Aorta (tissue), 5 donors: ENCODE measurements at places on chromosomes 13 and 19. TPM values are rescaled to one million over a fixed set of nuclear protein-coding genes. Genes with fewer than 3 reads are reported as not detected.

Gene PBX4
- 0.65 TPM for total RNA-seq

Gene LSR
- total RNA-seq, result 9.8 TPM

Gene KLF1
- not detected for total RNA-seq

Gene MVB12A
- 28.5 TPM for total RNA-seq

Gene TEX30
- 5.0 TPM for total RNA-seq

Gene LGI4
- 17.5 TPM for total RNA-seq

Gene FAM83E
- not detected for total RNA-seq

Gene GET3
- 42.2 TPM for total RNA-seq

Gene CEACAM20
- not detected for total RNA-seq

Gene CD70
- not detected for total RNA-seq

Gene KLK13
- not detected for total RNA-seq
